ENCODE measurements at places on chromosomes 6 and 20.

DNA sequence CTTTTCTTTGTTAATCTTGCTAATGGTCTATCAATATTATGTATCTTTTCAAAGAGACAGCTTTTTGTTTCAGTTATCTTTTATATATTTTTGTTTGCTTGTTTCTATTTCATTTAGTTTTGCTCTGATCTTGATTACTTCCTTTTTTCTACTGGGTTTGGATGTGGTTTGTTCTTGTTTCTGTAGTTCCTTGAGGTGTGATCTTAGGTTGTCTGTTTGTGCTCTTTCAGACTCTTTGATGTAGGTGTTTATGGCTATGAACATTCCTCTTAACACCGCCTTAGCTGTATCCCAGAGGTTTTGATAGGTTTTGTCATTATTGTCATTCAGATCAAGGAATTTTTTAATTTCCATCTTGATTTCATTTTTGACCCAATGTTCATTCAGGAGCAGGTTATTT lies 26.8 kb upstream of the TNFAIP3 start:
- no peak for DNase-seq

GRCh38 chr20:46243707-46244628 lies 64.3 kb downstream of the CDH22 start:
- no peak for DNase-seq

DNA sequence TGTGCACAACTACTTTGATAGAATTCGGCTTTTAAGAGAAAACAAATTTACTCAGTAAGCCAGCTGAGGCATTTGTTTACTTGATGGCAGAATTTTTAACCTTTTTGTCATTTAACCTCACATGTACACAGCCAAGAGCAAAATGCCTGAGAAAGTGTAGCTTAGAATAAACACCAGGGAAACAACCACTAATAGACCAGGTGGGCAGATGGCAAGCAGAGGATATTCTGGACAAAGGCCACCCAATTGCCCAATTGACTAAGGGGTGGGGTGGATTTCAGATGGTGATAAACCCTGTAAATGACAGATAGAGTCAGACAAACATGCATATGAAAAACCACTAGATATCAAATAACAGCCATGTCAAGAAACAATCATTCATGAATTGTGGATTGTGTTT lies 190.7 kb upstream of the FBXL4 start:
- no peak for DNase-seq

DNA sequence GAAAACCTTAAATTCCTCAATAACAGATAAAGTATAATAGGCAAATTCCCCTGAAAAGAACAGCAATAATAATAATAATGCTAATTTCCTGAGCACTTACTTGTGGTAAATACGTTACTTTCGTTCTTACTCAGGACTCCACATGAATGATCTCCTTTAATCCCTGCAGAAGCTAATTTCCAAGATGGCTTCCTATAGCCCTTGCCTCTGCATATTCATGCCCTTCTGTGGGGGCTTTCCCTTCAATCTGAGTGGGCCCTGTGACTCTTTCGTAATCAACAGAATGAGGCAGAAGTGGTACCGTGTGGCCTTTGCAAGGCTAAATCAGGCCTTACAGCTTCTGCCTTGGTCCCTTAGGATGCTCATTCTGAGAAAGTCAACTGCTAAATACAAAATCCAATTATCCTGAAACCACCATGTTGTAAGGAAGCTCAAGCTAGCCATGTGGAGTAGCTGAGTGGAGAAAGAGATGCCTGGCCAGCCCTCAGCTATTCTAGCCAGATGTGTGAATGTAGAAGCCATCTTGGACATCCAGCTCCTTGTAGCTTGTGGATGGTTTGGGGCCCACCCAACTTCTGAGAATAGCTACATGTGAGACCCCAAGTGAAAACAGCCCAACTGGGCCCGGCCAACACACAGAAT lies 50.5 kb downstream of the MCUR1 start:
- no peak for DNase-seq

All from Karpas-422 (cell line).